ENCODE measurements at places on chromosomes 12 and 14.

DNA sequence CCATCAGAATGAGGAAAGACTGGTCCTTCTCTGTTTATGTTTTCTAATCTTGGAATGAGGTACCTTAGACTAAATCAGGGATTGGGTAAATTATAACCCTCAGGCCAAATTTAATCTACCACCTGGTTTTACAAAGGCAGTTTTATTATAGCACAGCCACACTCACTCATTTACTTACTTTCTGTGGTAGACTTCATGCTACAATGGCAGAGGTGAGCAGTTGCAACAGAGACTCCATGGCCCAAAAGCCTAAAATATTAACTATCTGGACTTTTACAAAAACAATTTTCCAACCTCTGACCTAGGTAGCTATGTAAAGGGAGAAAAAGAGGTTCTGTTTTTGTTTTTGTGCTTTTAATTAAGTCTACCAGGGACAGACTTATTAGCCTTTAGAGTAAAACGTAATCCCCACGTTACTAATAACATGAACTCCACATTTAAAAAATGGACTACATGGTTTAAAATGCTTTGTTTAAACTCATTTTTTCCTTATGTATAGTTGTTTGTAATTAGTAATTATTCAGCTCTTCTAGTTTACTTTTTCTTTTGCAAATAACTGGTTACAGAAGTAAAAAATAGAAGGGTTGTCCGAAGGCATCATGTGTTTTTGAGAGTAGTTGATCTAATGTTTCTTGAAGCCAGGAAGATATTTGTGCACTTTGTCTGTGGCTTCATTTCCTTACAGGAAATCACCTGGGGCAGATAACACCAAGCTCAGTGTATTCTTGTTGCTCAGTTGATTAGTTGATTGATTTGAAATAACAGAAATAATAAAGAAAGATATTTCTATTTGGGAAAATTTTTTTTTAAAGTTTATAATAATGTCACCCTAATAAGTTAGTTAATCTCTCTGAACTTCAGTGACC, 57.6 kb upstream of the ATP2B1 start:
- no peak for DNase-seq

- DNase-seq, result no peak
Measured at GRCh38 chr12:6468283-6468575, 2.2 kb downstream of the VAMP1 start.

- DNase-seq, result no peak
Measured at GRCh38 chr12:44703182-44703910, 172.8 kb downstream of the NELL2 start.

DNA sequence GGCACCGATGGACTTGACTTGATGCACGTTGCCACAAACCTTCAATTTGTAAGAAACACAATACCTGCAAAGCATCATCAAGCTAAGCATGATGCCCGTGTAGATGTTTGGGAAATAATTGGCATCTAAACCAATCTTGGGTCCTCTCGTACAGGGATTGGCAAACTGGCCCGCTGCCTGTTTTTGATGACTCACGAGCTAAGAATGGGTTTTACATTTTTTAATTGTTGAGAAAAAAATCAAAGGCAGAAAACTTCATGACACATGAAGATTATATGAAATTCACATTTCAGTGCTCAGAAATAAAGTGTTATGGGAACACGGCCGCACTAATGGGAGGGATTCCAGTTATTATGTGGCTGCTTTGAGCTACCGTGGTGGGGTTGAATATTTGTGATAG, 10.9 kb downstream of the MTA1 start:
- peak; percentile 8 for DNase-seq

DNA sequence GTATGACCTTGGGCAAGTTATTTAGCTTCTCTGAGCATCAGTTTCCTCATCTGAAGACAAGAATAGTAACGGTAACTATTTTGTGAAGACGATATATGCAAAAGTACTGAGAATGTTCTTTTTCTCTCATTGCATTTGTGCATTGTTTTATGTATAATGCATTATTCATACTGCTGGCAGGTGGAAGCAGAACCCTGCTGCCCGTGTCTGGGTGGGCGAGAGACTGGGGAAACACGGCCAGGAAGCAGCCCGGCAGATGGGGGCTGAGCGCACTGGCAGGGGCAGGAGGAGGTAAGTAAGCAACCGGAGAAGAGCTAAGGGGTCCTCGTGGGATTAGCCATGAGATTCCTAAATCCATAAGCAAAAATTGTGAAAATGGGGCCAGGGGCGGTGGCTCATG, 115.8 kb upstream of the MED13L start:
- DNase-seq, result no peak

DNA sequence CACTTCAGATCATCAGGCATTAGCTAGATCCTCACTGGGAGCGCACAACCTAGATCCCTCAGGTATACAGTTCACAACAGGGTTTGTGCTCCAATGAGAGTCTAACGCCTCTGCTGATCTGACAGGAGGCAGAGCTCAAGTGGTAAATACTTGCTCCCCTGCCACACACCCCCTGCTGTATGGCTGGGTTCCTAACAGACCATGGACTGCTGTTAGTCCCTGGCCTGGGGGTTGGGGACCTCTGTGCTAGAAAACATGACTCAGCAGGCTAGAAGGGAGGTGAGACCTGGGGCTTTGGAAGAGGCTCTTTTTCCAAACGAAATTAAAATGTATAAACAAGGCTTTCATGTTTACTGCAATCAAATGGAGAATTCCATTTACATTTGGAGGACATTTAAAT, 691.1 kb downstream of the FLRT2 start:
- no peak for DNase-seq

GRCh38 chr12:86727160-86727559, 471.0 kb upstream of the MGAT4C start:
- peak; percentile 53 for DNase-seq

GRCh38 chr12:79199166-79199565, 334.6 kb downstream of the SYT1 start:
- DNase-seq, result no peak

GRCh38 chr12:107488666-107489065, 196.9 kb upstream of the PWP1 start:
- DNase-seq, result no peak

GRCh38 chr12:3534511-3534910, 43.5 kb downstream of the PRMT8 start:
- DNase-seq, result no peak

GRCh38 chr12:130151846-130152245, 10.4 kb upstream of the FZD10 start:
- no peak for DNase-seq

DNA sequence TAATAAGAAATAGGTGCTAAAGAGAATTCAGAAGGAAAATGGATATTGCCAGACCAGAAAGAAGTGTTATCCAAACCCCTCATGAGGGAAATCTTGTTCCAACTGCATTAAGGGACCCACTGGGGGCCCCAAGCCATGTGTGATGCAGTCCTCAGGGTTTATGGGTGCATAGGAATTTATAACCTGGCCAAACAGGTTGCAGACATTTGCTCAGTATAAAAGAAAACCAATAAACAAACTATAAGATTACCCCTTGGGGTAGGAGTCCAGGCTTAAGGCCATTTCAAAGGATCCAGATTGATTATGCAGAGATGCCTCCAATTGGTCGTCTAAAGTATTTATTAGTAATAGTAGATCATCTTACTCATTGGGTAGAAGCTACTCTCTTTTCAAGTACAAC, 240.9 kb upstream of the DIO3 start:
- no peak for DNase-seq

GRCh38 chr14:66224492-66225178, 261.5 kb upstream of the CCDC196 start:
- no peak for DNase-seq

- DNase-seq, result peak; percentile 56
Measured at GRCh38 chr12:68425998-68426397, 93.8 kb upstream of the MDM1 start.

DNA sequence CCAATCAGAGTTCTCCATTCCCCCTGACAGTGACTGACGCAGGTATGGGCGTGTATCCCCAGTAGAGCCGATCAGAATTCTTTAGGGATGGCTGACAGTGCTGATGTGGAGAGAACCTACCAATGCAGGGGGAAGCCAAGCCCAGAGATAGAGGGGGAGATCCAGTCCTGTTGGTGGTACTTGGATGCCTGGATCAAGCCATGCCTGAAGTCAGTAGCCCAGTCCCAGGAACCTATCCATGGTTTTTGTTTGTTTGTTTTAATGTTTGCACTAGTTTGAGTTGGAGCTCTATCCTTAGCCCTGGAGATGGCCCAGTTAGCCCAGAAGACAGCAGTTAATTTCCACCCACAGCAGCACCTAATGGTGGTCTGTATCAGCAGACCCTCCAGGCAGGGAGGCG, 40.2 kb downstream of the FOXN4 start:
- DNase-seq, result no peak

GRCh38 chr14:53603994-53604393, 352.6 kb downstream of the BMP4 start:
- no peak for DNase-seq

- no peak for DNase-seq
Measured at GRCh38 chr12:54561164-54561563, 11.8 kb downstream of the PDE1B start.

DNA sequence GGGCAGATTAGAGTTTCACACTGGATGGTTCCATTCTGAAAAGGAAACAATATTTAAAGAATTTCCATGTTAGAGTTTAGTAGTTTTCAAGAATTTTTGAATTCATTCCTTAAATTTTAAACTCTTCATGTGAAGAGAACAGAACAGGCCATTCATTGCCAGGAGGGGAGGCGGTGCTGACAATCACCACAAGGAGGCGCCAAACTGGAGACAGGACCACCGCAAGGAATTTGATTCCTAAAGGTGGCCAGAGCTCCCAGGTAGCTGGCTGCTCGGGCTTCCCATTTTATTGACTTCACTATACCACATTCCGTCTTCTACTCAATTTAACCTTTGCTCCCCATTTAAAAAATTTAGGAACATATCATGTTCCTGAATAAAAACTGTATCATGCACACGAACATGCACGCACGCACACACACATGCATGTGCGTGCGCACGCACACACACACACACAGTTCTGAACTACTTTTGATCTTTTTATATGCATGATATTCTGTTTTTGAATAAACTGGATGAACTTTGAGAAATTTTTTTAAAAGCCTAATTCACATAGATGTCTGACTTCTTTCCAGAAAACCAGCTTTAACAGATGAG, 101.2 kb downstream of the NELL2 start:
- no peak for DNase-seq

GRCh38 chr12:131014343-131014742, 60.6 kb downstream of the ADGRD1 start:
- DNase-seq, result no peak

- no peak for DNase-seq
Measured at GRCh38 chr14:72699443-72699842, 194.5 kb downstream of the DPF3 start.

- DNase-seq, result no peak
Measured at GRCh38 chr14:36517242-36518030, 2.6 kb downstream of the NKX2-1 start.

GRCh38 chr14:89624500-89625156, 207.6 kb upstream of the FOXN3 start:
- DNase-seq, result no peak

Data from fibroblast of skin of left biceps (primary cell).